ENCODE measurements at places on chromosomes 6 and 20.
A peak's percentile ranks its signal among the peaks of the same experiment; 100 is the strongest.

DNA sequence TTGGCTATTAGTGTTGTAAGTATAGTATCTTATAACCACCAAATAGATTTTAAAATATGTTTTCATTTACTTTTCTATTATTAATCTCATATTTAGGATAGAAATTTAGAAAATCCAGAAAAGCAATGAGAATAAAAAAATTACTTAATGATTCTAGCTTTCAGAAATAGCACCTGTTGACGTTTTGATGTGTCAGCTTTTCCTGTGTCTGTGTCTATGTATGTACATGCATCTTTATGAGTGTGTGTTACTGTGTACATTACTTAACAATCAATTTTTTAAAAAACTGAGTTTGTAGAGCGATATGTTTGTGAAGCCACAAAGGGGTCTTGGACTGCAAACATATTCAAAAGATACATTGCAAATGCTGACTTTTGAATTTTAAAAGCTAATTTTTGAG, 526.9 kb downstream of the BCKDHB start:
- no peak for DNase-seq

DNA sequence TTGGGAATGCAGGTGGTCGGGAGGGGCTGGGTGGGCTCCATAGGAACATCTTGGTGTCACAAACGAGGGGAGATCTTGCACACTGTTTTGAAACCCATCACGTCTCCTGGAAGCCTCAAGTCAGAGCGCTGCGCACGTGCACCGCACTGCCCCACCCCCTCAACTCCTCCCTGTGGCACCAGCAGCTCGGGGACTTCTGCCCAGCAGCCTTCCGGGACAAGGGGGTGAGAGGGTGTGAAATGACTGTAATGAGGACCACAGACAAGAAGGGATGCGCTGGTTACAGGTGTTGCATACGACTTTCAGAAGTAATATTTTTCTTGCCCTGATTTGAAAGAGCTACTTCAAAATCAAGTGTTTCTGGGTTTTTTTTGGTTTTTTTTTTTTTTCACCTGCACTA, 60.3 kb downstream of the FOXC1 start:
- DNase-seq = no peak

DNA sequence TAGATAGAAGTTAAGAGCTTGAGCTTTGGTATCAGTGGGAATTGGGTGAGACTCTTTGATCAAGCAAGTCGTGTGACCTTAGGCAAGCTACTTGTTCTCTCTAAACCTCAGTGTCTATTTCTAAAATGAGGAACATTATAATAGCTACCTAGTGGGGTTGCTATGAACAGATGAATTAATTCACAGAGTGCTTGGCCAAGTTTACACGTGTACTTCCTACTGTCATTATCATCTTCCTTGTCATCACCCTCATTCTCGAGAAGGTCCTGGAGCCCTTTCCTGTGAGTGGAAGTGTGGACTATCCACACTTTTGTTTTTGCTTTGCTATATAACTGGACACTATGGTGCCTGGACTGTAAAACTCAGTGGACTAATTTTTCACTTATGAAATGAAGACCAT, 64.0 kb downstream of the BCKDHB start:
- no peak for DNase-seq

DNA sequence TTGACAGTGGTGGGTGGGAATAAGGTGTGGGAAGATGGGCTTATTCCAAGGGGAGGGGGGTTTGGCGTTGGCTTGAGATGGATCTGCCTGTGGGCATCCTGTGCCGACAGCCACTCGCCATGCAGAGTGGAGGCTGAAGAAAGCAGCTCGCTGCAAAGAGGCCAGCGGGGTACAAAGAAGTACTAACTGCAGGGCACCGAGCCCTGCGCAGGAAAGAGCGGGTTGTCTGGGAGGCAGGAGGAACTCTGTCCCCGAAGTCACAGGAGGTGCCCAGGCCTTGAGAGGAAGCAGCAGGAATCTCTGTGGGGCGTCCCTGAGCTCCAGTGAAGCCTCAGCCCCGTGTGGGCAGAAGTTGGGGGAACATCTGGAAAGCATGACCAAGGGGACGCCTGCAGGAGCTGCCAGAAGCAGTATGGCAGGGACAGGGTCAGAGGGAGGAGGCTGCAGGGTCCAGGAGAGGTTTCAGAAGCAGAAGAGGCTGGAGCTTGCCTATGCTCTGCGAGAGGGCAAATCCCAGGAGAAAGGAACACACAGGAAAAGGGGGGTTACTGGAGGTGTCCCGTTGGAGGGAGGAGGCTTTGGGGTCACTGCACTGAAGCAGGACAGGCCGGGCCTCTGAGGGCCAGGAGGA, 77.2 kb downstream of the THBS2 start:
- no peak for DNase-seq

DNA sequence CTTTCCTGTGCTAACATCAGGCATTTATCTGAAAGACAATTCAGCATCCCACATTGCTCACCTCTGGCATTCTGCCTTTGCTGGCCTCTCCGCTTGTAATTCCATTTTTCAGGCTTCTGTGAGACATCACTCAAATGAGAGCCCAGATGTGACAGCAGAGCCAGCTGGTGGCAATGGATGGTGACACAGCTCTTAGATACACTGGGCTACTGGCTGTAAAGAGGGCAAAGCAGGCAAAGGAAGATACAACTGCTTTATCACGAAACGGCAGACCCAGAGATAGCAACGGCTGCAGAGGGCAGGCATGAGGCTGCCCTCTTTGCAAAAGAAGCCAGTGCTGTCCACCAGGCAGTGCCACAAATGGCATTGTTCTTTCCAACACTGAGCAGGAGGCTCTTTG, 329.8 kb downstream of the KIF16B start:
- peak; percentile 22 for DNase-seq

GRCh38 chr6:127392301-127392700, 48.9 kb upstream of the ECHDC1 start:
- DNase-seq = no peak

- DNase-seq = no peak
These were observed 38.4 kb downstream of the TMEM242 start for GRCh38 chr6:157284738-157285421.

- DNase-seq = no peak
These were observed 78.0 kb upstream of the NHSL1 start for GRCh38 chr6:138577151-138577915.

DNA sequence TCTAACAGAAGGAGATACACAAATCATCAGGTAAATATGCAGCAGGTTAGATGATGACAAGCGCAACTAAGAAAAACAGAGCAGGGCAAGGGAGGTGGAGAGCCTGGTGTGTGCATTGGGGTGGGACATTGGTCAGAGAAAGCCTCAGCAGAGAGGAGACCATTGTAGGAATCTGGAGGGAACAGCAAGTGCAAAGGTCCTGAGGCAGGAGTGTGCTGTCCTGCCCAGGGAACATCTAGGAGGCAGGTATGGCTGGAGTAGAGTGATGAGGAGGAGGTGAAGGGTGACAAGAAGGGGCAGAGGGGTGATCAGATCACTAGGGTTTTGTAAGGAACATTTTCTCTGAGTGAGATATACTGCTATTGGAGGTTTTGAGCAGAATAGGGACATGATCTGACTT, 90.1 kb downstream of the NCR2 start:
- DNase-seq = no peak

Measured in putamen (tissue), 1 donor.